ENCODE measurements at places on chromosomes 5 and 9. TPM values are rescaled to one million over a fixed set of nuclear protein-coding genes. Genes with fewer than 3 reads are reported as not detected.

The SLC24A2 gene
- total RNA-seq, result not detected

- DNase-seq, result no peak
Observed at GRCh38 chr5:170145462-170145861, 39.8 kb downstream of the FOXI1 start.

DNA sequence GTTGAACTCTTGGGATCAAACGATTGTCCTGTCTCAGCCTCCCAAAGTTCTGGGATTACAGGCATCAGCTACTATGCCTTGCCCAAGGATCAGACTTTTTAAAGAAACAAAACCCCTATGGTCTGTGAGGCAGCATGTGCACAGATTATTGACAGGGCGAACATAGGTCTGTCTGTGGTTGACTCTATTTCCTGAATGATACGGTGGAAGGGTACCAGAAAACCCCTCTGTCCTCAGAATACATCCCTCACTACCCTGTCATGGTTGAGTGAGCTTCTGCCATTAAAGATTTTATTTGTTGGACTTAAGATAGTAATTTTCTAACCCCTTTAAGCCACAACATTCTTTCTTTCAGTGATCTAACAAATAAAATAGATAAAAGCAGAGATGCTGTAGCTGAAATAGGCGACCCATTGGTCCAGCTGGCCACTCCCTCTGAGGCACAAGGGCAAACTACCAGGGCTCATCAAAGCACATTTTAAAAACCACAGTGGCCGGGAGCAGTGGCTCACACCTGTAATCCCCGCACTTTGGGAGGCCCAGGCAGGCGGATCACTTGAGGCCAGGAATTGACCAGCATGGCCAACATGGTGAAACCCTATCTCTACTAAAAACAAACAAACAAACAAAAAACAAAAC, 84.9 kb upstream of the ANKRD55 start:
- no peak for DNase-seq

GRCh38 chr5:19044931-19045695, 942.9 kb downstream of the CDH18 start:
- no peak for DNase-seq

GRCh38 chr9:102461156-102461819, 533.8 kb upstream of the CYLC2 start:
- DNase-seq, result no peak

GRCh38 chr9:96167011-96167410, 135.0 kb downstream of the HSD17B3 start:
- DNase-seq, result no peak

Data from T-cell (primary cell).